ENCODE measurements at places on chromosomes 3 and 15. TPM values are rescaled to one million over a fixed set of nuclear protein-coding genes. Genes with fewer than 3 reads are reported as not detected.

Gene ACTR8
- total RNA-seq: 30.4 TPM

Gene NEIL1
- total RNA-seq: 6.1 TPM

Gene PLAAT1
- total RNA-seq: 0.66 TPM

Gene CBLB
- total RNA-seq: 47.7 TPM

Gene RTP1
- not detected for total RNA-seq

Data from uterine smooth muscle cell (primary cell).